Sigmoid colon (tissue), 7 donors: ENCODE measurements at places on chromosomes 2 and 18. TPM values are rescaled to one million over a fixed set of nuclear protein-coding genes. Genes with fewer than 3 reads are reported as not detected.

DNA sequence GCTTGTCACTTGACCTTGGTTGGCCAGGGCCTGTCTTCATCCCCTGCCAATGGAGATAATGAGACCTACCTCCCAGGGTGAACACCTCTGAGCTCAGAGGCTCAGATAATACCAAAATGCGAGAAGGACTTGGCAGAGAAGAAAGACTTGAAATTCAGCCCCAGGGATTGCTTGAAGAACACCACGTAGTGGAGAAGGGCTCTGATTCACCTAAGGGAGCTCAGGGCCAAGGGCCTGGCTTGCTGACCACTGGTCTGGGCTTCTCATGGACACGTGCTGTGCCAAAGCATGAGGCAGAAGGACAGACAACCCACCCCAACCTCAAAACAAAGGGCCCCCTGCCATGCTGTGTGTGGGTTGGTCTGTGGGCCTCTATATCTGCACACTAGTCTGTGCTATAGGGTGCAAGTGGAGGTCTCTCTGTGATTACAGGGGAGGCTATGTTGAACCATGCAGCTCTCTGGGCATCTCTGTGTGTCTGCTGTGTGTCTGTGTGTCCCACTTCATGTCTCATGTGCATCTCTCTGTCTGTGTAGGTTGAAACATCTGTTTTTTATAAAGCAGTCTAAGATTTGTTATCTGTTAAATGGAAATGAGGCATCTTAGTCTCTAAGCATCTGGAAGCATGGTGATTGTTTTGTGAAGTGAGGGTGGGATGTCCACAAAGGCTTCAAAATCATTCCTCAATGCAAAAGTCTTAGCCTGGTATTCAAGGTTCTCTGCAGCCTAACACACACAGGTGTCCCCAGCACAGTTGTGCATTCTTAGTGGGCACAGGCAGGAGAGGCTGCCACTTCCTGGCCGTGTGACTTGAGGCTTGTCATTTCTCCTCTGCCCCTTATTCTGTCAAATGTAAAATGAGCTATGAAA, 61.0 kb upstream of the EPAS1 start:
- no peaks in the 10 kb centered on the region for H3K27me3 ChIP-seq
- H3K4me1 ChIP-seq: no peaks in the 10 kb centered on the region
- no peak overlapping the region for H3K4me3 ChIP-seq
- H3K36me3 ChIP-seq: no peaks in the 10 kb centered on the region
- DNase-seq: no peak

DNA sequence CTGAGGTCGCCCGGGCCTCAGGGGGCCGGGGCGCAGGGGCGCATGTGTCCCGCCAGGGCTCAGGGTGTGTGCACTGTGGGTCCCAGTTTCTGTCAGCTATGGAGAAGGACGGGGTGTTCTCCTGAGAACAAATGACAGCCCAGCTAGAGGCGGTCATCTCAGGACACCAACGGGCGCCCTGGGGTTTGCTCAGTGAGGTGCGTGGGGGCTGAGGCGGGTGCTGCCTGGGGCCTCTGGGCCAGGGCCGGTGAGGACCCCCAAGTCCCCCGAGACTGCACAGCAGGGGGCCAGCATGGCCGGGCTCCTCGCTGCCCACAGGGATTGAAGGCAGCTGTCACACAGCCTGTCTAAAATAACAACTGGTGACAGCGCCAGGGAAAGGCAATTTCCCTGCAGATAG, 808.8 kb upstream of the SOX11 start:
- H3K4me1 ChIP-seq: no peaks in the 10 kb centered on the region
- no peaks in the 10 kb centered on the region for H3K27me3 ChIP-seq
- H3K36me3 ChIP-seq: no peaks in the 10 kb centered on the region
- no peak overlapping the region for H3K27ac ChIP-seq
- no peak for DNase-seq

DNA sequence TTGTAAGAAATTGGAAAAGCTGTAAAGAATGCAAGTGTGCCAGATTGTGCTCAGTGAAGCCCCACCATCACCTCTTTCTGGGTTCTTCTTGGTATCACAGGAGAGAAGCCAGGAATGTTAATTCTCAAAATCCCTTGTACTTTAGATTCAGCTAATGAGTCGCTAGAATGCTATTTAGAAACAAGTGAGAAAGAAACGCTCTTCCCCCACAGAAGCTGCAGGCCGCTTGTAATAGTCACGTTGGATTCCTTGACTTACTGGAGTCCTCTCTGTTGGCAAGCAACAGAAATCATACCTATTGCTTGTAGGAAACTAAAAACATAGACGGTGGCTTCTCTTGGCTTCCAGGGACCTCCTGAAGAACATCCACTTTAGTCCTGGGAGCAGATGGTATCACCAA, 375.6 kb upstream of the LRATD1 start:
- no peak overlapping the region for H3K27ac ChIP-seq
- no peaks in the 10 kb centered on the region for H3K27me3 ChIP-seq
- no peak overlapping the region for H3K4me3 ChIP-seq
- H3K36me3 ChIP-seq: no peaks in the 10 kb centered on the region
- DNase-seq: no peak

DNA sequence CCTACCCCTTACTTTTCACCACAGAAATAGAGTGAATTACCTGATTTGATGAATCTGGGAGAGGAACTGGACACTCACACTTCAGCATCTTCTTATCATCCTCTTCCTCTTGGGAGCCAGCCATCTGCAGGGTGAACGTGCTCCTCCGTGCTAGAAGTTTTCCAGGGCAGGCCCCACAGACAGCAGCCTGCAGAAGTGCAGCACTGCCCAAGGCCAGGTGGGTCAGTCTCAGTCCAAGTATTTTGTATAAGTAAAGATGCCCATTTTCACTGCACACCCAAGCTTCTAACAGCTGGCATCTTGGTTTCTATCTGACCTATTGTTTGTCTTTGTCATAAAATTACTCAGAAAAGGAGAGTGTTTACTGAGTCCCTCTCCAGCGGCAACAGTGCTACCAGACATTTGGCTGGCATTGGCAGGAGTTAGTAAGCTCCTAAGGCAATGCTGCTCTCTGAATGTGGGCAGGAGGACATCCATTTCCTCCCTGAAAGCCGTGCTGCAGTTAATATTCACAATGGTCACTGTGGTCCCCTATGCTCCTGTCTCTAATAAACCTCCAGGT, 222.6 kb upstream of the CTAGE1 start:
- no peak overlapping the region for H3K27ac ChIP-seq
- no peaks in the 10 kb centered on the region for H3K27me3 ChIP-seq
- DNase-seq: peak; percentile 44

The FBXO48 gene
- 0.68 TPM for total RNA-seq

DNA sequence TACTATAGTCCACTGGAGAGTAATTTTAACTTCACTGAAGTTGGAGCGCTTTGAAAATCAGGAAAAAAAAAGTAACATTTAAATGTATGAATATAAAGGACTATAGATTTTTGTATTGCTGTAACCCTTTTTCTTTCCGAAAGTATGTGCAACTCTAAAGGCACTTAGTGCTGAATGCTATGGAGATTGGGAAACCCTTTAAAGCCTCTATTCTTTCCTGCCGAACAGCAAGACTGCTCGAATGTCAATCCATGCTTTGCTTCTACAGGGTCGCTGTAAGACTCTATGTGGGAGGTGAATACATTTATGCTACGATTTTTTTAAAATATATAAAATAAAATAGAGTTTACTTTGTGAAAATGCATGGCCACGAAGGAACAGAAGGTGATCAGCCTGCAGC, 825 bp downstream of the GRB14 start:
- no peak for DNase-seq
- H3K4me3 ChIP-seq: peak overlapping the region; percentile 62
- H3K27ac ChIP-seq: no peak overlapping the region
- no peaks in the 10 kb centered on the region for H3K27me3 ChIP-seq
- H3K4me1 ChIP-seq: no peaks in the 10 kb centered on the region
- no peaks in the 10 kb centered on the region for H3K36me3 ChIP-seq

DNA sequence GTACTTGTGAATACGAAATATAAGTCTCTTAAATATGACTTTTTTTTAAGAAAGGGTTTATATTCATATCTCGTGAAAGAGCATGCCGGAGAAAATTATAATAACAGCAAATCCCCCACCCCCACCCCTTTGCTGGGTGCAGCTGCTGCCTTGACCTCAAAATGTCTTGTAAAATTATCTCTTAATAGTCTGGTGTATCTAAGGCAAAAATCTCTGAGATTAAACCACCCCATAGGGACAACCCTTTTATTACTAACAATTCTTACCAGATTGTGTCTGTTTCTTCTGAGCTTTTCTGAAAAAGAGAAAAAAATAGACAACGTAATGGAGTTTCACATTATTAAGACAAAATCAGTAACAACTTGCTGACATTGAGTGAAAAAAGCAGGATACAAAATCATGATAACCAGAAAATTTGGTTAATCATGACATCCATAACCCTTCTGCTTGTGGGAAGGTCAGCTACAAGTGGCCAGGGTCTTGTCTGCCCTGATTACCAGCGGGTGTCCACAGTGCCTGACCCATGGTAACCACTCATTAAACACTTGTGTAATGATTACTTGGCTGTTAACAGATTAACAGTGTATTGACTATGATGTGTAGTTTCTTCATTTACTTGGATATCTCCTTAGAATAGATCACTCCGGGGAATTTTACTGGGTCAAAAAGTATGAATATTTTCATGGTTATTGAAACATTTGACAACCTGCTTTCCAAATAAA, 1.5 kb downstream of the STRADB start:
- peak overlapping the region; percentile 62 for H3K4me3 ChIP-seq
- no peaks in the 10 kb centered on the region for H3K4me1 ChIP-seq
- no peak for DNase-seq
- no peaks in the 10 kb centered on the region for H3K36me3 ChIP-seq

DNA sequence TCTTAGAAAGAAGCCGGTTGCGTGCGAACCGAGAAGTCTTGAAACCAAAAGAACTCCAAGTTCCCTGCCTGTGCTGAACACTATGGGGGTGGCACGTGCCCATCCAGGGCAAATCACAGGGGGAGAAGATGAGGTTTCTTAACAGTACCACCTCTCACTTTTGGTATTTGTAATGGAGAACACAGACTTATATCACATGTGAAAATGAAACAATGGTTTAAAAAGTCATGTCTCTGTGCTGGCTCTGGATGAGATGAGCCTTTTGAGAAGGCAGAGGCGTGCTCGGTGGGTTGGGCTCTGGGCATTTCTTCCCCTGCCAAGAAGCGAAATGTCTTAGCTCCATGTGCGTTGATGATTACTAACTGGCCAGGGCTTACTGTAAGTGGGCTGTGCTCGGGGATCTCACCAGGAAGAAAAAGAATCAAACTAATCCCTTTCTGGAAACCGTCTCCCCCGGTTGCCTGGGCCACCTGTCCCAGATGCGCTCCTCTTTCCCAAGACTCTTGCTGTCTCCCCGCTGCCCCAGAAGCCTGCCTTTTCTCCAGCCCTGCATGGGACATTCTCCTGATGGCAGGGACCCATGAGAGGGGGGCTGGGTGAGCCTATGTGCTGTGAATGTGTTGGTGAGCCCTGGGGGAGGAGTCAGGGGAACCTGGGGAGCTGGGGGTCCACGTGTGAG, 252.9 kb downstream of the PRKCE start:
- H3K27me3 ChIP-seq: no peaks in the 10 kb centered on the region
- H3K4me3 ChIP-seq: no peak overlapping the region
- no peaks in the 10 kb centered on the region for H3K4me1 ChIP-seq
- DNase-seq: no peak
